Activated CD4-positive, alpha-beta T cell treated with anti-CD3 and anti-CD28 coated beads, Interleukin-2, Interleukin-6, amounts not matched to agents 100 ng/mL and 50 ng/mL, durations not matched to agents 16 hours and 8 hours (primary cell): ENCODE measurements at places on chromosomes 6 and 20.

GRCh38 chr20:45229264-45230056, 8.3 kb downstream of the SEMG2 start:
- peak; percentile 75 for DNase-seq

- no peak for DNase-seq
These were observed 21.0 kb downstream of the PTK7 start for GRCh38 chr6:43097098-43097489.

GRCh38 chr20:19539191-19539590, 218.9 kb upstream of the RIN2 start:
- no peak for DNase-seq

GRCh38 chr6:170403451-170403850, 96.9 kb downstream of the FAM120B start:
- DNase-seq = no peak

DNA sequence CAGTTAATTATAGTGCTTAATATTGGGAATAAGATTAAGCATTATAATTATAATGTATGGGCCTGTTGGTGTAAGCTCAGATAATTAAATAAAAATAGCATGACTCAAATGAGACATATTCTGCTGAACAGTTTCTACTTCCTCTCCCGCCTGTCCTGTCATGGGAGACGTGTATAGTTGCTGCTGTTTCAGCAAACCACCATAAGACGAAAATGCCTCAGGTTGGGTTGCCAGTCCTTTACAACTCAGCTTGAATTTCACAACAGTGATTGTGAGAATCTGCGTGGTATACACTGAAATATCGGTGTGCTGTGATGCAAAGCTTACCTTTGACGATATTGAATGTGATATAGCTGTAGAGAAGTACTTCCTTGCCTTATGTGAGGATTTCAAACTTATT, 99.5 kb downstream of the POPDC3 start:
- DNase-seq = no peak

GRCh38 chr20:34199183-34199582, 42.0 kb upstream of the ASIP start:
- DNase-seq = no peak

GRCh38 chr6:44659726-44660125, 272.2 kb downstream of the CDC5L start:
- DNase-seq = no peak

- DNase-seq = peak; percentile 87
These were observed 121.1 kb downstream of the TRIM27 start for GRCh38 chr6:28802417-28803336.

GRCh38 chr20:61560361-61560853, 308.3 kb downstream of the CDH4 start:
- DNase-seq = no peak
